ENCODE measurements at places on chromosomes 11 and 22.

- no peak for DNase-seq
These were observed 208.1 kb upstream of the CADM1 start for GRCh38 chr11:115712296-115712695.

DNA sequence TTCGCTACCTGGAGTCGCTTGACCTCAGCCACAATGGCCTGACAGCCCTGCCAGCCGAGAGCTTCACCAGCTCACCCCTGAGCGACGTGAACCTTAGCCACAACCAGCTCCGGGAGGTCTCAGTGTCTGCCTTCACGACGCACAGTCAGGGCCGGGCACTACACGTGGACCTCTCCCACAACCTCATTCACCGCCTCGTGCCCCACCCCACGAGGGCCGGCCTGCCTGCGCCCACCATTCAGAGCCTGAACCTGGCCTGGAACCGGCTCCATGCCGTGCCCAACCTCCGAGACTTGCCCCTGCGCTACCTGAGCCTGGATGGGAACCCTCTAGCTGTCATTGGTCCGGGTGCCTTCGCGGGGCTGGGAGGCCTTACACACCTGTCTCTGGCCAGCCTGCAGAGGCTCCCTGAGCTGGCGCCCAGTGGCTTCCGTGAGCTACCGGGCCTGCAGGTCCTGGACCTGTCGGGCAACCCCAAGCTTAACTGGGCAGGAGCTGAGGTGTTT lies 12.8 kb downstream of the TSKU start:
- DNase-seq, result no peak

- DNase-seq, result no peak
These were observed 320 bp upstream of the PHLDA2 start for GRCh38 chr11:2929531-2929949.

- DNase-seq, result no peak
These were observed 570.3 kb downstream of the OPCML start for GRCh38 chr11:132962041-132962440.

DNA sequence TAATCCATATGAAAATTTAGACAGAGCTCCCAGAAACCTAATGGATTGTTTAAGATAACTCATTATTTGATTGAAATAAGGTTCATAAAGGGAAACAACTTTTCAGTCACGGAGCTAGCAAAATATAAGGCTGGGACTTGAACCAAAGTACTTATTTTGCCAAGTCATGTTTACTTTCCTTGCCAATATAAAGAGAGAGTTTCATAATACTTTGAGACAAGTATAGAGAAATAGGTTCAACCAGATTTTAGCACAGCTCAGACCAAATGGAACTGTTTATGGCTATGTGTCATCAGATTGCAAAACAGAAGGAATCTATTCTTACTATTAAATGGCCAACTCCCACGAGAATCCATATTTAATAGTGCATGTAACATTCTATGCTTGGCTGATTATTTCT lies 1517.5 kb upstream of the TENM4 start:
- DNase-seq, result no peak

DNA sequence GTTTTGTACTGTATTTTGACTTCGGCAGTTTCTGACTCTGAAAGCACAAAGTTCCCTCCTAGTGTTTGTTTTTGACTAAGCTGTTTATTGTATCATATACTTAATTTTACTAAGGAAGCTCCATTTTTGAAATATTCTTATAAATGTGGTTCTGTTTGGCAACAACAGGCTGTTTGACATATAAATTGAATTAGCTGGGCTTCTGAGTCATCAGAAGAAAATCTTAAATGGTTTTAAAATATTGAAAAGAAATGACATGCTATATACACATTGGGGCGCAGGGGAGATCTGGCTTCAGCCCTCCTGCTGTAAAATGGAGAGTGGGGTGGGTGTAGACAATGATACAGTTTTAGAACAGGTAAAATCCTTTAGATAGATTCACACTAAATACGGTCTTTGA lies 38.6 kb downstream of the SHISA8 start:
- DNase-seq, result no peak

GRCh38 chr11:57191311-57192219 lies 9.8 kb downstream of the LRRC55 start:
- DNase-seq, result no peak

DNA sequence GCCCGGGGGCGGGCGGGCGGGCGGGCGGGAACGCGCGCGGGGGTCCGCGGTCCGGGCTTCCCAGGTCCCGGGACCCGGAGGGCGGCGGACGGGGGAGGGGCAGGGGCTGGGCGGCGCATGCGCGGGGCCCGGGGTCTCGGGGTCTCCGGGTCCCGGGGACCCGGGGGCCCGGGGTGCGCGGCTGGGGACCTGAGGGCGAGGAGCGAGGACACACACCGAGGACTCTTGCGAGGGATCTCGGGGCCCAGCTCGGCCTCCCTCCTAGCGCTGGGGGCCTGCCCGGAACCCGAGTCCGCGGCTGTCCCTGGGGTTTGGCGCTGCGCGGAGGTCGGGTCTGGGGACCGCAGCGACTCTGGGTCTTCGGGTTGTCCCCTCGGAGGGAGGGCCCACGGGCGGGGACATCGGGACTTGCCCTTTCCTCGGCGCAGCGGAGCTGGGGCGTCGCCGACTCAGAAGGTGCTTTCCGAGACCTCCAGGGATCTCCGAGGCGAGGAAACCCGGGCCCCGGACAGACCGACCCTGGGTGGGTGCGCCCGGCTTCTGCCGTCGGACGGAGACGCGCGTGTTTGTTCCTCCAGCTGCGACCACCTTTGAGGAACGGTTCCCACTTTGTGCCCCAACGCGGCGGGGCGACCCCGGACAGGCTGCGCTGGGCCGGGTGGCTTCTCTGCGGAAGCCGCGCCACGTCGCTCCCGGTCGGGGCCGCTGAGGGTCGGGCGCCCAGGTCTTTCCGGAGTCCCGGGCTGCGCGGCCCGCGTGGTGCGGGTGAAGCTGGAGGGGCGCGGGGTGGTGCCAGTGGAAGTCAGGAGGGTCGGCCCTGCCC lies 540 bp downstream of the PPARA start:
- peak; percentile 27 for DNase-seq

DNA sequence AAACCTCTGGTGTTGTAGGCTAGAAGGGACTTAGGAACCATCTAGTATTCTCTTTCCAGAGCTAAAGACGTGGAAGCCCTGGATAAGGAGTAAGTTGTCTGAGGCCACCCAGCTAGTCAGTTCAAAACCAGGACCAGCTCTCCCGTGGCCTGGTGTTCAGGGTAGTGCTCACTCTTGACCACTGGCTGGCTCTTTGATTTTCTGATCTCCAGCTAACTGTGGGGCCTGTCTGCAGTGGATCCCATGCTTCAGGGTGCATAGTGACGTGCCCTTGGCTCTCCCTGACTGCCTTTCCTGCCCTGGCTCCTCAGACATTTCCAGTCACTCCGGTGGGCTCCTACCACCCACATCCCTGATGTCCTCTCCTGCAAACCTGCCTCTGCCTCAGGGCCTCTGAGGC lies 1.3 kb downstream of the CLMP start:
- DNase-seq, result no peak

Measured in stimulated activated CD4-positive, alpha-beta T cell treated with anti-CD3 and anti-CD28 coated beads, Interleukin-12 subunit alpha, Interleukin-12 subunit beta, amount 100 ng/mL, for 24 hours (primary cell).